Cardiac septum (tissue), 1 donor: ENCODE measurements at places on chromosomes 7 and 10. TPM values are rescaled to one million over a fixed set of nuclear protein-coding genes. Genes with fewer than 3 reads are reported as not detected.

Gene GRID1
- 3.0 TPM for total RNA-seq

Gene AGAP3
- total RNA-seq, result 67.5 TPM

Gene AKR1E2
- 7.6 TPM for total RNA-seq

Gene ASZ1
- not detected for total RNA-seq

Gene AGAP4
- total RNA-seq, result 10.0 TPM

Gene C10orf62
- 0.51 TPM for total RNA-seq

Gene ANKRD22
- total RNA-seq, result 0.13 TPM

GRCh38 chr7:50351267-50351666, 46.8 kb downstream of the IKZF1 start:
- DNase-seq, result no peak

DNA sequence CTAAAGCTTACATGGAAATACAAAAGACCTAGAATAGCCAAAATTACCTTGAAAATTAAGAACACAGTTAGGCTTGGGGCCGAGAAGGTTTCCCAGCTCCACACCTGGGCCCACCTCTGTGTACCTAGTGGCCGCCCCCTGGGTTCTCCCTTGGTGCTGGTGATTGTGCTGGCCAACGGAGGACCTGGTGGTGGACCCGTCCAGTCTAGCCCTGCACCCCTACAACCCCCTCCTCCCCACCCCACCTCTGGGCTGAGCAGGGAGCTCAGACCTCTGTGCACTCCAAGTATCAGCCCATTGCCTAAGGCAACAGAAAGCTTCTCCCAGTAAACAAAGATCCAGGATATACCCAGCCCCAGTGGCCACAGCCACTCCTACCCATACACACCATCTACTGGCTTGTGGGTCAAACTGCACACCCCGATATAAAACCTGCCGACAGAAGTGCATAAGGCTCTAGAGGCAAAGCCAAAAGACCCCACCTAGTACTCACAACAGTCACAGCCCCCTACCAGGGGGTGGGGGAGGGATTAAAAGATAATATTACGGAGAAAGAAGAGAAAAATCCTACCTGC, 105.0 kb upstream of the DIP2C start:
- no peak for DNase-seq

DNA sequence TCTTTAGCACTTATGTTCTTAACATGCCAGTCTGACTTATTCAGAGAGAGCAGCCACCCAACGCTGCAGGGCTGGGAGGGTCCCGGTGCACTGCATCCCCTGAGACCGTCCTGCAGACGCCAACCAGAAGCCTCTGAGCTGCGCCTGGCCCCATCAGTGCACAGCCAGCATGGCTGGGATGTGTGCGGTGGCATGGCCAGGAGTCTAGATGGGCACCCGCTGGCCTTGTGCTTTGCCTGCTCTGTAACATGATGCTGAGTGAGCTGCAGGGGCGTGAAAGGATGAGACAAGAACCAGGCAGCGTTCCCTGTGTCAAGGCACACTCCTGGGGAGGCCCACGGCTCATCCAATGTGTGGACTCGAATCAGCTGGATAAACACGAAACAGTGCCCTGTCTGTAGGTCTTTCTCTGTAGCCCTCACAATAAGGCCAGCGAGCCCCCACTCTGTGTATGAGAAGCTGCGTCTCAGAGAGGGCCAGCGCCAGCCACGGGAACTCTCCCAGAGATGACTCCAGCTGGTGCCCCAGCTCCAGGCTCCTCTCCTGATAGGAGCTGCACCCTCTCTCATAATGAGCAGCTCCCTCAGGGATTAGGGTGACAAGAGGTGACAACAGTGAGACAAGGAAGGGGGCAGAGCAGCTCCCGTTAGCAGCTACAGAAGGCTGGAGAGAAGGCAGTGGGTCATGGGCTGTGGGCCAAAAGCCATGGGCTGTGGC, 96.8 kb downstream of the TNS3 start:
- no peak for DNase-seq

DNA sequence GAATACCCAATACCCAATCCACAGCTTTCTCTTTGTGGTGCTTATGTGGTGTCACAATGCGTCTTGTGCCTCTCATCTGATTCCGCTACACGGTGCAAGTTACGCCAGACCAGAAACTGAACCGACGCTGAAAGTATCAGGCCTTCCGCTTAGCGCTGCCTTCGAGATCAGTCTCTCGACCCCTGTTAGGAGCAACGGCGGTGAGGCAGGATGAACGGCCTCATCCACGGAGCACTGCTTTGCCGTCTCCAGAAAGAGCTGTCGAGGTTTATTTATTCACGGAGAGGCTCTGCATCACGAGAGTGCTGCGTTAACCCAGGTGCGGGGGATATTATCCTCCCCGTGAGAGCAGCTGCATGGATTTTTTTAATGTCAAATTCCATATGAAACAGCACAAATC, 464.3 kb downstream of the DNAJB6 start:
- no peak for DNase-seq

DNA sequence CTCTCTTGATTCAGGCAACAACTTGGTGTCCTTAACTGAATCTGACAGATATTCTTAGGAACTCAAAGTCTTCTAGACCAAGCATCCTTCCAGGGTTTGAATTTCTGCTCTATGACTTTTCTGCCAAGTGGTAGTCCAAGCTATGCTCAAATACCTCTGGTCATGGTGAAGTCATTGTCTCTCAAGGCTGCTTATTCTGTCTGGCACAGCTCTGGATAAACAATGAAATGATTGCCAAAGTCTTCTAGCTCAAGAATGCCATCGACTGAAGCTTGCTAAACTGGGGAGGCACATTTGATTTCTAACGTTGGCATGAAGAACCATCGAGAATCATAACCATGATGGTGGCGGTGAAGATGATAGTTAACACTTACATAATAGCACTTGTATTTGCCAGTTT, 116.2 kb upstream of the MKX start:
- DNase-seq, result no peak

DNA sequence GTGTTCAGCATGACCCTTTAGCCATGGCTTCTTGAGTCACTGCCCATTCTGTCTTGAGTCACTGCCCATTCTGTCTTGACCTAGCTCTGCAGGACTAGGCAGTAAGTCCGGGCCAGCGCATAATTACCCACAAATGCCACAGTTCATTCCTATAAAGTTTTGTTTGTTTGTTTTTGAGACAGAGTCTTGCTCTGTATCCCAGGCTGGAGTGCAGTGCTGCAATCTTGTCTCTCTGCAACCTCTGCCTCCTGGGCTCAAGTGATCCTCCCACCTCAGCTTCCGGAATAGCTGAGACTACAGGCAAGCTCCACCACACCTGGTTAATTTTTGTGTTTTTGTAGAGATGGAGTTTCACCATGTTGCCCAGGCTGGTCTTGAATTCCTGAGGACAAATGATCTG, 32.7 kb upstream of the TARP start:
- DNase-seq, result no peak

GRCh38 chr7:100190048-100190711, 12.5 kb downstream of the STAG3 start:
- no peak for DNase-seq

DNA sequence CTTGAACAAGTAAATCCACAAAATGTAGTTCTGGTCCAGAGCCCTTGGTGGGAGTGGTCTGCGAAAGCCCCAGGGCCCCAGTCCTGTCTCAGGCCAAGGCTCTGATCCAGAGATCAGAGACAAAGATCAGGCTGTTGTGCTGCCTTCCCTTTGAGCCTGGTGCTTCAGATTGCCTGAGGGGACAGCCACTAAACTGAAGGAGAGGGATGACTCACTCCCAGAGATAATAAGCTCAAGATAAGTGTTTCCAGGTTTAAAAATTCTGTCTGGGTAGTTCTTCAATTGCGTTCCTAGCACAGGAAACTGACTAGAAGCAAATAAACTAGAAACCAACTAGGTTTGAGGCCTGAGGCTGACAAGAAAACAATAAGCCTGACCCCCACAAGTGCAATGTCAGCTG, 190.2 kb downstream of the RAMP3 start:
- DNase-seq, result no peak

DNA sequence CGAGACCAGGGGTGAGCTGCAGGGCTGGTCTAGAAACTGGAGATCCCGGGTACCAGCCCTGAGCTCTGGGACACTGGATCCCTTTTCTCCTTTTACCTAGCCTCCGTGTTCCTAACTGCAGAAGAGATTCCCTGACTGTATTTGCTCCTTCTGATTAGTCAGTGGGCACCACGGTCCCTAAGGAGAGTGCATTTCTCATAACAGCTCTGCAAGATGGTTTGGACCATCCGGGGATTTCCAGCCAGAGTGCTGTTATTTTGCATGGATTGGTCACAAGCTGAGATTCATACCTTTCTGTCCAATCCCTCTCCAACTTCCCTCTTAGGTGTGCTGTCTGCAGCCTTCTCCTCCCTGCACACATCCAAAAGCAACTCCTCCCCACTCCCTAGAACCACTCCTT, 122.6 kb downstream of the MYL10 start:
- no peak for DNase-seq

DNA sequence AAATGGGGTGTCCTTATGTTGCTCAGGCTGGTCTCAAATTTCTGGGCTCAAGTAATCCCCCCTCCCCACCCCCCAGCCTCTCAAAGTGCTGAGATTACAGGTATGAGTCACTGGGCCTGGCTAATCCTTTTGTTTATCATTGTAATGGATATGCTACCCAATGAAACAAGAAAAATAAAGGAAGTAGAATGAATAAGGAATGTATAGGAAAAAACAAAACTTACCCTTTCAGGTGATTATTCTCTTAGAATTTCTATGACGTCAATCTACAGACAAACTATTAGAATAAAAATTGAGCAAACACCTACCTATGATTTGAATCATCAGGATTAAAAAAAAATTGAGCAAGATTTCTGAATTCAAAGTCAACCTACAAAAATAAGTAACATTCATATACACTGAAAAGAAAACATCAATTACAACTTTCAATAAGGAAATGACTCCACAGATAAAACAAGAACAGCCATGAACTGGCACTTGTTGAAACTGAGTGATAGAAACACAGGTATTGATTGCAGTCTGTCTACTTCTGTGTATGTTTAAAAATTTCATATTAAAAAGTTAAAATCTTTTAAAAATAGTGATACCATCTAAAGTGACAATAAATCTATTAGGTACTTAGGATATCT, 12.2 kb downstream of the ADAM12 start:
- no peak for DNase-seq

- no peak for DNase-seq
These were observed 252.9 kb downstream of the MAD1L1 start for GRCh38 chr7:1979591-1980560.

- DNase-seq, result no peak
These were observed 31.3 kb upstream of the ZNRF2 start for GRCh38 chr7:30252885-30253795.

DNA sequence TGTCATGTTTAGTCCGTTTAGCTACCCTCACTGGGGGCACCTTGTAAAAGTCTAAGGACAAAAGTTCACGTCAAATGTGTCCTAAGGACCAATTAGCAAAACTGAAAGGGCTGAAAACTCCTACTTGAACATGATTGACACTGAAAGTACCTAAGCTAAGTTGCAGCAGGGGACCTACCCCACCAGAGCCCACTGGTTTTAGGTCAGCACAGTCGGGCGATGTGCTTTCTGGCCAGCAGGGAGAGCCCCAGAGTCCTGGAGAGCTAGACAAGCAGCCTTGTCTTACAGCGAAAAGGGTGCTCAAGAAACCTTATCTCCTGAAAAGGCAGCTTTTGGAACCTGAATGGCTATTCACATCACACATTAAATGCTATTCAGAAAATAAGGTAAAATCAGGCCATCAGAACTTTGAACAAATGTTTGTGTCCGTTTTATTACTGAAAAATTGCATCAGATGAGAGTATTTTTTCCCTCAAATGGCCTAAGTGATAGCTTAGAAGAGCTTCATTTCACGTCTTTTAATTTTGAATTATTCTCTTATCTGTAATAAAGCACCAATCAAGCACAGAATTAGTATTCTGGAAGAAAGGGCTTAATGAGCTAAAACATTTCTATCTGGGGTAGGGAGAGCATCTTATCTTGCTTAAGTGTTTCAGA, 52.2 kb upstream of the MKI67 start:
- DNase-seq, result no peak

DNA sequence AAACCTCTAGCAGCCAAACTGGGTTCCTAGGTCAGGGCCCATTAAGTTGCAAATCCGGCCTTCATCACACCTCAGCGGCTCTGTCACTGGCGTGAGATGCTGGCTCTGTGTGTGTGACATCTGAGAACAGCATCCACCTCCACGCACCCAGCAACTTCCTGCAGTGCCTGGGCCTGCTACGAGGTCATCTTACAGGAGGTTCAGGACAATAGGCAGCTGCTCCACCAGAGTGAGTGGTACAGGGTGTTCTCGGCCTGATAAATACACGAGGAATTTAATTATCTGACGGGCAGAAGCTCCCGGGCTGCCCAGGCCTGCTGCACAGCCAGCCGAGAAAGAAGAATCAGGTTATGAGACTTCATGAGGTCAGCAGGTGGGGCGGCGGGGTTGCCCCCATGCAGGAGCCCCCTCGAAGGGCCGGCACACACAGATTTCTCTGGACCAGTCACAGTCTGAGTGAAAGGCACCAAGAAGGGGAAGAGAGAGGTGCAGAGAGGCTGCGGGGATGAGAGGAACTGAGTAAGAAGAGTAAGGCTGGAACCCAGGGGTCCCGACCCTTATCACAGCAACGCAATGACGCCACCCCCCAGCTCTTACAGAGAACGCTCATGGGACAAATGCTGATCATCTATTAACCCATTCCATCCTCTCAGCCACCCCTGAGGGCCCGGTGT, 49.3 kb downstream of the CALML3 start:
- no peak for DNase-seq

GRCh38 chr7:155806096-155806871, 6.0 kb downstream of the SHH start:
- DNase-seq, result no peak

DNA sequence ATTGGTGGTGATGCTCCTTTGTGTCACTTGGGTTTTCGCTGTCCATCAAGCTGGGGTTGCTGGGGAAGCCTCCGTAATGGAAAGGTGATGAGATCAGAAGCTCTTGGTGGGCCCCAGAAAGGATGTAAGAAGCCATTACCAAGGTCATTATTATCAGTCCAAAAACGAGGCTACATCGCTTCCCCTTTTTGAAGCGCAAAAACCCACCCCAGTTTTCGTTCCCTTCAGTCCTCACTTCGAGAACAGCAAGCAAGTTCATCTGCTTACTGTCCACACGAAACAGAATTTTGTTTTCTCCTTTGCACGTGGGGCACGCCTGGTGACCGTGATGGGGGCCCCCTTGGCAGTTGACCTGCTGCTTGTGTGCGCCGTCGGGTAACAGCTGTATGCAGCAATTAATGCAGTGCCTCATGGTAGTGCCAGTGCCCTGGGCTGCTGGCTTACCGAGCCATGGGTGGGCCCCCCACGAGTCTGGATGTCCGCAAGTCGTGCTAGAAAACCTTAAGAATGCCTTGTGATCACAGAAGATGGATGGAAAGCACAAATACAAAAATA, 47.5 kb downstream of the CHST15 start:
- no peak for DNase-seq

DNA sequence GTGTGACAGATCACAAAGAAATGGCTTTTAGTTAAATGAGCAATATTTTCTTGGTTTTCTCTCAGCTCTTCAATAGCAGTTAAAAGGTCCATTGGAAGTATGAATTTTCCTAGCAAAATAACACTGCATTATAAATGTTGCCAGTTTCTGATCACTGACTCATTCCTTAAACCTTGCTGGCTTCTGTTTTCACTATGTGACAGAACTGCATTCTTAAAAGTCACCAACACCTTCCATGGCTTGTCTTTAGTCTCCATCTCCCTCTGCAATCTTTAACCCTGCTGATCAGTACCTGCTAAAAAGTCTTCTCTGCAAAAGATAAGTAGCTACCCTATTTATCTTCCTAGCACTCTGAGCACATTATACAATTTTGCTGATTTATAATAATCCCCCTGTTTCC, 405.0 kb upstream of the LRRN3 start:
- DNase-seq, result no peak

GRCh38 chr10:44069573-44069972, 315.3 kb downstream of the CXCL12 start:
- DNase-seq, result no peak

GRCh38 chr7:148850564-148850963, 33.5 kb downstream of the EZH2 start:
- no peak for DNase-seq
